ENCODE measurements at places on chromosomes 6 and 20.
A peak's percentile ranks its signal among the peaks of the same experiment; 100 is the strongest.

DNA sequence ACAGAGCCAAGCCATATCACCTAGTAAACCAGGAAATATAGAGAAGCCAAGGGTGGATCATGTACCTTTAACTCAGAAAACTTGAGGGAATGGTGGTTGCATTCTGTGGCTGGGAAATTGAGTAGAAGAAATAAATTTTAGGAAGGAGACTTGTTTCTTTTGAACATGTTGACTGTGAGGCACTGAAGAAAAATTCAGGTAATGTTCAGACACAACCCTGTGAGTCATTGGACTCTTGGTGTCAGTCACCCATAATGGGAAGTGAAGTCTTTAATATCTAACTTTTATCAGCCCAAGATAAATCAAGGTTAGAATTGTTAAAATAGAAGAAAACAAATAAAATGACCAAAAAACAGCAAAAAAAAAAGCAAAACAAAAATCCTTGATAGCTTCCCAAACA, 98.8 kb upstream of the GRIK2 start:
- DNase-seq: no peak

- no peak for DNase-seq
Measured at GRCh38 chr6:14987490-14987889, 258.4 kb upstream of the JARID2 start.

- peak; percentile 8 for DNase-seq
Measured at GRCh38 chr20:34713194-34713943, 9.2 kb downstream of the TP53INP2 start.

- DNase-seq: no peak
Measured at GRCh38 chr6:26514984-26515383, 14.9 kb downstream of the BTN1A1 start.

- no peak for DNase-seq
Measured at GRCh38 chr20:14313341-14314020, 23.9 kb downstream of the FLRT3 start.

GRCh38 chr6:44353336-44353735, 10.9 kb downstream of the SPATS1 start:
- no peak for DNase-seq

DNA sequence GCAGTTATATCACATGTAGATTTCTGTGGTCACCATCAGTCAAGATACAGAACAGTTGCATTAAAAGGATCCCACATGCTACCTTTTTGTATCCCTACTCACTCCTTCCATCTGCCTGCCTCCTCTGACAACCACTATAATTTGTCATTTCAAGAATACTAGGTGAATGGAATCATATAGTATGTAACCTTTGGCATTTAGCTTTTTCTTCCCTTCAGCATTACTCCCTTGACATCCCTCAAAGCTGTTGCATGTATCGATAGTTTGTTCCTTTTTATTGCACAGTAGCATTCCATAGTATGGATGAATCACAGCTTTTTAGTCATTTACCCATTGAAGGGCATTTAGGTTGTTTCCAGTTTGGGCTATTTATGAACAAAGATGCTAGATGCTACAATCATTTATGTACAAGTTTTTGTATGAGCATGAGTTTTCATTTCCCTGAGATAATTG, 26.1 kb downstream of the NCOA7 start:
- no peak for DNase-seq

GRCh38 chr6:12039540-12040459, 27.7 kb downstream of the HIVEP1 start:
- DNase-seq: no peak

GRCh38 chr6:15827496-15828255, 164.8 kb upstream of the DTNBP1 start:
- DNase-seq: no peak

DNA sequence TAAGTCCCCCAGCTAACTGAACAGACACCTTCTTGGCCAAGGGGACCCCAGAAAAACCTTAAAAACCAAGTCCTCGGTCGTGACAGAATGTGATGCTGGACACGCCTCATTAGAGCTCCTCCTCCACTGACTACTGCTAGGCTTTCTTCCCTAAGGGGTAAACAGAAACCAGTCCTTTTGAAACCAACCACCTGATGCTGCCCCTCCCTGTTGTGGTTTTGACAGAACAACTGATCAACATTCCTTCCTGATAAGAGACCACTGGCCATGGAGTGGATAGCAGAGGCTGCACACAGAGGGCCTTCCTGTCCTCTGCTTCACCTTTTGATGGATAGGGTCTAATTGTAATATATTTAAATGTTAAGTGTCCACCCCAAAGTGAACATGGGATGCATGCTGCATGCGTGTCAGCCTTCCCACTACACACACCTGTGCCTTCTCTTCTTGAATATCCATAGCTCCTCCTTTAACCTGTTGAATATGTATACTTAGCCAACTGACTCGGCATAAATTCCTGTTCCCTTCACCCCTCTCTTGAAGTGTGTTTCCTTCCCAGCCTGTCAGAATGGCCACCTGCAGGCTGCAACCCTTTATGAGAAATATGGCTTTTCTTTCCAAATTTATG, 27.9 kb upstream of the SLC2A12 start:
- DNase-seq: no peak

- no peak for DNase-seq
Measured at GRCh38 chr6:134619789-134620188, 301.9 kb upstream of the SGK1 start.

DNA sequence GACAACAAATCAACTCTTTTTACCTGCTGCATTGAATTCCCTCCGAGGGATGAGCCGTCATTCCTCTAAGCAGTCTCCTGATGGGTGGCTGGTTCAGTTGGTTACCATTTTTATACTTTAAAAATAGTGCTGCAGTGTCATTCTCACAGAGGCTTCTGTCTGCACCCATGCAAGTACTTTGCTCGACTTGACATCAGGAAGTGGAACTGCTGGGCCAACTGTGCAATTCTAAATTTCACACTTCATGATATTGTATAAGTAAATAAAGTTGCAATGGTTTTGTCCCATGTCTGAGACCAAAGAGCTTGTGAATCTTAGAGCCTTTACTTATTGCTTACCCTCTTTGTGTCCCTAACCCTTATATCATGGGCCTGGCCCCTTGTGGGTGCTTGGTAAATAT, 2.5 kb downstream of the BTN3A1 start:
- no peak for DNase-seq

GRCh38 chr6:29005183-29005885, at the start of gene ZNF311:
ZNF311 (minus strand) TSS chr6:29005315; CDS start chr6:29003954, 1,361 bp downstream.
- DNase-seq: peak; percentile 42

DNA sequence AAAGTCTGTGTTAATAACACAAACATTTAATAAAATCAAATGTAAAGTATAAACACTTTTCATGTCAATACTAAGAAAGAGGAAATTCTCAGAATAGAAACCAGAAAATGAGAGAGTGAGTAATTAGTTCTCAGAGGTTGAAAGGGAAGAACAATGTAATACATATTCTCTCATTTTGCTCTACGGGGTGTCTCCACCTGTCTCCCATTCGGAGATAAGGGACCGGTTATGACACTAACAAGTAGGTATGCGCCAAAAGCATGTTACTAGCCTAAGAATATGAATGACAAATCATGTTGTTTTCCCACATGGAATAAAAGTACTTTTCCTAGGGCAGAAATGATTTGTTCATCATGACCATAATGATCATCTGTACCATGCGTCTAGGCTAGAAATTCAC, 35.6 kb upstream of the PRELID3B start:
- DNase-seq: no peak

DNA sequence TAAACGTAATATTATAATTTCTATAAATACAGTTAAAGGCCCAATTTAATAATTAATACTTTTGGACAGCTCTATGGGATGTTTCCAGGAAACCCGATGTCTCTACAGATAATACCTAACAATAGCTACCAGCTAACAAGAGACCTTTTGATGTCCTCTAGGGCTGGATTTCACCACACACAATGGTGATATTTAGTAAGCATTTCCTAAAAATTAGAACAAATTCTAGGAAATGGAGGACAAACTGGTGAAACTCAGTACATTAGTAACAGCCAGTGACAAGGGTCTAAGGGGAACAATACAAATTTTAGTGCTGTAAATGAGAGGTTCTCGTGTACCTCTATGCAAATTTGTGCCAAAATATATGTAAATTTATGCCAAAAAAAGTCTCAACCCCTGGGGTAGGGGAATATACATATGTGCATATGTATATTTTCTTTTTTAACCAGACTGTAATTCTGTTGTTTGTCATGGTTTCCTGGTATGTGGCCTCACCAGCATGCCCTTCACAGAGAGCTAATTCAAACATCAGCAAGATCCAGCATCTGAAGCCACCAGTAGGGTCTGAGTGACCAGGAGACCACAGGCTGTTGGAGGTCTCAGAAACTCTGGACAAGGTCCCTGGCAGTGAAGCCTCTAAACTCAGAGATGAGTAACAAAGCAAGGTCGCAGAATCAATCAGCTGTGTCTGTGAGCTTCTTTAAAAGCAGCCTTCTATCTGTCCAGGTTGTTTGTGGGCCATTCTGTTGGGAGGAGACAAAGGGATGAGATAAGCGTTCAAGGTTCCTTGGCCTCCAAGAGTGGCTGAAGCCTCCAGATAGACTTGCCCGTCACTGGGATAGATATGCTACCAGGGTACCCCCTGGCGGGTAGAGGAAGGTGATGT, 235.1 kb upstream of the RREB1 start:
- DNase-seq: no peak

- DNase-seq: no peak
Measured at GRCh38 chr20:4673371-4674001, 48.2 kb upstream of the PRND start.

GRCh38 chr6:109783250-109783986, 92.3 kb downstream of the FIG4 start:
- DNase-seq: no peak

GRCh38 chr6:55841341-55841740, 34.0 kb downstream of the BMP5 start:
- DNase-seq: no peak

GRCh38 chr20:58433759-58434158, 44.7 kb downstream of the VAPB start:
- DNase-seq: no peak

GRCh38 chr6:56259234-56260077, 12.1 kb upstream of the COL21A1 start:
- DNase-seq: no peak

DNA sequence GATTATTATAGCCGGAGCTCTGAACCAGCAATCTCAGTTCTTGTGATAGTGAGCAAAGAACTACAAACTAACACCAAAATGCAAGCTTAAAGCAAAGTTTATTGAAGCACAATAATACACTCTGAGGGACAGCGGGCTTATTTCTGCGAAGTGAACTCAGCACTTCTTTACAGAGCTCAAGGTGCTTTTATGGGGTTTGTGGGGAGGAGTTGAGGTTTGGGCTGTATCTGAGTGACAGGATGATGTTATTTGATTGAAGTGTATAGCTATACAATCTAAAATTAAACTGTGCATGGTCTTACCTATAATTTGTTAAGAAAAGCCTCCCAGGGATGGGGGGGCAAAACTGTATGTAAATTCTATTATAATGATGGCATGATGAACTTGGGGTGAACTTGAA, 1.0 kb upstream of the HFE start:
- no peak for DNase-seq

GRCh38 chr20:20664795-20665589, 47.5 kb downstream of the RALGAPA2 start:
- no peak for DNase-seq

- no peak for DNase-seq
Measured at GRCh38 chr6:122645256-122645655, 35.1 kb downstream of the PKIB start.

GRCh38 chr20:45176526-45177267, 2.0 kb downstream of the PI3 start:
- no peak for DNase-seq

- DNase-seq: no peak
Measured at GRCh38 chr20:46582648-46583047, 32.2 kb upstream of the OCSTAMP start.

GRCh38 chr6:34094474-34095135, 51.3 kb downstream of the GRM4 start:
- no peak for DNase-seq

GRCh38 chr20:13452470-13453124, 186.1 kb downstream of the TASP1 start:
- DNase-seq: no peak
